ENCODE measurements at places on chromosomes 12 and 14.

- no peak for DNase-seq
Observed at GRCh38 chr14:24597403-24597802, 12.1 kb downstream of the GZMH start.

DNA sequence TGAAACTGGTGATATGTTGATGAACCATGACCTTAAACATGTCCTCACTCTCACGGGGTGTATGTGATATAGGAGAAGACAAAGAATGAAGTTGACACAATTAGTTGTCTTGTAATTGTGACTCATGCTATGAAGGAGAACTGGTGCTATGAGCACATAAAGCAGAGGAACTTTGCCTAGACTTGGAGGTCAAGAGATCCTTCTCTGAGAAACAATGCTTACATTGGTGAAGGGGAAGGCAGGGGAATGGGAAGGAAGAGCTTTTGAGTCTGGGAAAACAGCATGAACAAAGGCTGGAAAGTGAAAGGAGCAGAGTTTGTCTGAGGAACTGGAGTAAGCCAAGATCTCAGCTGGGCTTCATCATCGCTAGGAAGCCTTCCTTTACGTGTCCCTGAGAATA lies 83.2 kb downstream of the MYRFL start:
- no peak for DNase-seq

DNA sequence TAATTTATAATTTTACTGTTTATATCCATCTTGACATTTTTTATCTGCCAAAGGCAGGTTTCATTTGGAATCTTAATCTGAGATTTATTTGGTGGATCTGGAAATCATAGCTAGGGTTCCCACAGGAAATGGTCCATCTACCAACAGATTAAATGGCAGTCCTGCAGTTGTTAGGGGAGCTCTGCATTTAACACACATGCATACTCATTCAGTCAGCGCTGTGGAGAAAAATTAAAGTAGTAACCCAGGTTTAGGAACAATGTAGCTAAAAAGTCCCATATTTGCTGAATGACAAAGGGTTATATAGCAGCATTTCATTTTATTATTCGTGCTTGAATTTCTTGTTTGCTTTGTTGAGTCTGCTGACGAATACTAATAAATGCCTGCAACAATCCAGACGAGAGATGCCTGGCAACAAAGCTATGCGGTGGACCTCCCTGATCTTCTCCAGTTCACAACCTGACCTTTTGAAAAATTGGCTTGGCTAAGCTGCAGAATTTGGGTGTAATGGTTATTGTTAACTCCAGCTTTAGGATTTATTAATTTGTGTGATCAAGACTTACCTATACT lies 59.8 kb downstream of the MIPOL1 start:
- DNase-seq, result no peak

GRCh38 chr12:123401753-123402683 lies 18.1 kb downstream of the KMT5A start:
- DNase-seq, result no peak

DNA sequence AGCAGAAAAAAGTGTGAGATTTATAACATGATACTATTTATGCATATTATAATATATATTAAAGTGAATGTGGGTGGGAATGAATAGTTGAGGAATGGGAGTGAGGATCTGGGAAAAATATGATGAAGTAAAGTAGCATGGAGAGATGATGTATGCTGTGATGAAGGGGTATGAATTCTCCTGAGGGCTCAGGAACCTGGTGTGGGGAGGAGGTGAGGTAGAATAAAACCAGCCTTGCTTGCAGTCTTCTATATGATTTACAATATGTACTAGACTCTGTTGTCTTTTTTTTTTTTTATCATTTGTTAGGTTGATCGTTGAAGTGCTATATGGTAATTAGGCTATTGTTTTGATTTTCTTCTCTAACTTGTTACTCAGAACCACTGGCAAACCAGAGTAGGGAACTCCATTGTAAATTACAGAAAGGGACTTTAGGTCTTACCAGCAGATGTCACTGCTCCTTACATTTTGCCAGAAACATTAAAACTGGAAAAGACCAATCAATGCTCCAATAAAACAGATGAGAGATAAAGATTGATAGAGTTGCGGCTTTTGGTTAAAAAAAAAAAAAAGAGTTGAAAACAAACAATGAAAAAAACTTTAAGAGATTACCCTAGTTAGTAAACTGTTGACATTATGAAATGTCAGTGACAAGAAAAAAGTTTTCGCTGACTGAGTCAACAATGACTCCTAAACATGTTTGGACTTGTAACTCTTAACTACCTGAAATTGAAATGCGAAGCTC lies 39.9 kb downstream of the ATL1 start:
- DNase-seq, result no peak

DNA sequence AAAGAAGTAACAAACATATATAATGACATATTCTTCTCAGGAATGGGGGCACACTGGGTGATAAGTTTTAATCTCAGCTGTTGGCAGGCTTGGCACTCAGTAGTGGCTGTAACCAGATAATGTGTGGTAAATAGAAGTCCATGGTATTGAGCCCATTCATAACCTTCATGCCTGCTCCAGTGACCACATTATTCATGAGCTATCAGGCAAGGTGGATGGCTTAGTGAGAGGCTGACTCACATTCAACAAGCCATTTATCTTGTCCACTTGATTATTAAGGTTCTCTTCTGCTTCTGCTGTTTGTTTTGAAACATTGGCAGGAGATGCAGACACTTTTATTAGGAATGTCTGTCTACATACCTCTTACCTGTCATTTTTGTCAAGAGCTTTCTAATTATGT lies 950.4 kb upstream of the LRFN5 start:
- no peak for DNase-seq

DNA sequence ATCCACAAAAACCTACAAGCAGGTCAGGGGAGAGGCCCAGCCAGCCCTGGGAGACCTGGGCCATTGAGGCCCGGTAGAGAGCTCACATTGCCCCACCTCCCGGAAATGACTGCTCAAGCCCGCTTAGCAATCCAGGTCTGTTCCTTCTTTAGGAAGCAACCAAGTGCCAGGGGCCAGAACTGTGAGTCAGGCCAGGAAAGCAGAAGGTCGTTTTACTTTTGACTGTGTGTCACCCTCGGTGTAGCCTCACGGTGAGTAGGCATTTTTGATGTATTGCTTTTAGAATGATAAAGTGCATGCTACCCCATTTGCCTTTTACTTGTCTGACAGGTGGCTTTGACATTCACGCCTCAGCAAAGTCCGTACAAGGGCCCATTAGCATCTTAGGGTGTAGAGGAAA lies 25.4 kb upstream of the PWP1 start:
- DNase-seq, result peak; percentile 49
